ENCODE measurements at places on chromosomes 6 and 20. TPM values are rescaled to one million over a fixed set of nuclear protein-coding genes. Genes with fewer than 3 reads are reported as not detected.

The TMC2 gene
- not detected for total RNA-seq

The ILRUN gene
- 42.2 TPM for total RNA-seq

The FAM83B gene
- total RNA-seq = 0.43 TPM

The ARMC12 gene
- total RNA-seq = 0.43 TPM
